ENCODE measurements at places on chromosomes 16 and 17.

DNA sequence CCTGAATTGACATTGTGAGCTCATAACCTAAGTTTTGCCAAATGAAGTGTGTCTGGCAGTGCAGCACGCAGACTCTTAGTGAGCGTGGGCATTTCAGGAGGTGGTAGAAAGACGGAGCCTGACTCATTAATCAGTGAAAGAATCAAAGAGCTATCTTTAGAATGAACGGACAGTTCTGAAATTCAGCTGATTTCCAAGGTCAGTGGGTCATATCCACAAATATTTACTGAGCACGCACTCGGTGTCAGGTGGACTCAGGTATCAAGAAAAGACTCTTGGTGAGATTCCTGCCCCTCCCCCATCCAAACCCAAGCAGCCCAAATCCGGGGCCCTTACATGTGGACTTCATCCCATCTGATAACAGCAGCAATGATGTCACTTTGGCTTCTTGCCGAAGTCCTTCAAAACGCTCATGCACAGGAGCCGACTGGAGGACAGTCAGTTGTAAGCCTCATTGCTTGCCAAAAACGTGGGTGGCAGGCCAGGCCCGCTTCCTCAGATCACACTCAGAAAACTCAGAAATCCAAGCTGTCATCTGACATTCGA, 185.8 kb downstream of the HS3ST3A1 start:
- peak; percentile 47 for DNase-seq

GRCh38 chr16:2820836-2821486, 3.9 kb downstream of the PRSS21 start:
- no peak for DNase-seq

DNA sequence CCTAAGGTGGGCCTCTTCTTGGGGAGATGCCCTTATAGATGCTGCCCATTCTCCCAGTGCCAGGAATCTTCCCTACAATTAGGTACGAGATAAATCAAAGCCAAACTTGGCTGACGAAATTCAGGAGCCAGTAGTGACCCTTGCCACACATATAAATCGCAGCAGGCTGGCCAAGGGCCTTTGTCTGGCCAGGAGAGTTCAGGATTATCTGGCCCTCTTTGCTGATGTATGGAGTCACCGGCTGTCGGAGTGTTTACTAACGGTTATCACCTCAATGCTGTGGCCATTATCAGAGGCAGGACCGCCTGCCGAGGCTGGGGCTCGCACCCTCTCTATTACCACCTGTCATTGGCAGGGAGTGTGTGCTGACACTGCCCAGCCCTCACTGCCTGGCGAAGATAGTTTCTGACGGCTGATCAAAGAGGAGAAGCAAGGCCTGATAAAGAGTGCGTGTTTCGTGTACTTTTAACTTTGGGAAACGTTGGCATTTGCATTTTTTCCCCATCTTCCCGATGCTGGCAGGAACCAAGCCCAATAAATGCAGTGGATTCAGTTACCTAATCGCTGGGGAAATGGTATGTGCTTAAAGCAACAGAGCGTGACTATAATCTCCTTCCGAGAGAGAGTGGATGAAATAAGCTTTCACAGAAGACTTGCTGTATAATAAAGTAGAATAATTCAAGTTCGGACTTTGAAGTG, 32.8 kb upstream of the TBX2 start:
- no peak for DNase-seq

- peak; percentile 92 for DNase-seq
Observed at GRCh38 chr17:35460354-35460851, 11.8 kb upstream of the SLFN13 start.

DNA sequence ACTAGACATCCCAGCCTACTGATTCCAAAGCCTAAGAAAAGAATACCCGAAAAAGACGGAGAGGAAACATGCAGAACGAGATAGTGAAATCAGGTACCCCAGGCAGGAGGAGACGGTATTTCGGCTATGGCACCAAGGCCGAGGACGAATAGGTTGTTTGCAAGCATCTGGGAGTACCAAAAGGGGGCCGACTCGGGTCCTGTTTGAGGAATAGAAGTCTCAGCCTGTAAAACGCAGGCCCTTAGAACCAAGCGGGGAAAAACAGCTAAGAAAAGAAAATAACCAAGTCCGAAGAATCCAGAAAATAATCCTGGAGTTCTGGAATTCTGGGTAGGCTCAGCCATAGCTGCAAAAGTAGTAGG, 537 bp downstream of the SLC35B1 start:
- DNase-seq = no peak

GRCh38 chr17:72514891-72515290, 394.1 kb downstream of the SOX9 start:
- no peak for DNase-seq

- no peak for DNase-seq
Observed at GRCh38 chr16:86680661-86681030, 102.3 kb downstream of the FOXL1 start.

DNA sequence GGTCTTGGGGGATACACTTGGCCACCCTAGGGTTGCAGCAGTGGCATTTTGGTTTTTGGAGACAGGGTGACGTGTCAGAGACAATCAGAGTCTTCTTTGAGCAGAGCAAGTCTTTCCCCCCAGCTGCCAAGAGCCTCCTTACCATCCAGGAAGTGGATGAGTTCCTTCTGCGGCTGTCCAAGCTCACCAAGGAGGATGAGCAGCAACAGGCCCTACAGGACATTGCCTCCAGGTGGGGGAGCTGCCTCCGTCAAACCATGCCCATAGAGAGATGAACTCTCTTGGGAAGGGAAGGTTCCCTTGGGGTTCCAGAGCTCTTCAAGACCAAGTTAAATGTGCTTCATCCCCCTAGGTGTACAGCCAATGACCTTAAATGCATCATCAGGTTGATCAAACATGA, 11.3 kb downstream of the LIG3 start:
- DNase-seq = no peak

DNA sequence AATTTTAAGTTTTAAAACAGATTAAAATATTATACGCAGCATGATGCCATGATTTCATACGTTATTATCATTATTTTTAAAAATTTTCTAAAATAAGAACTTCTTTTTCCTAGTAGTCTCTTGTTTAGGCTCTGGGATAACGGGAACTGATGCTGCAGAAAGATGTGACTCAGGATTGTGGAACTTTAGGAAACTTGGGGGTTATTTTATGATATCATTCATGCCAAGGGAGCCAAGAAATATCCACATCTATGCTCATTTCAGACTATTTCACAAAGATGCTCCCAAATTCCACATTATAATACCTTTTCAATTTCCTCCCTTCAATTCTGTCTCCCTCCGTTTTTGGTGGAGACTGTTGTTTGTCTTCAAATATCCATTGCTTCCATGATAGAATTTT, 236.4 kb downstream of the HS3ST3A1 start:
- DNase-seq = no peak

DNA sequence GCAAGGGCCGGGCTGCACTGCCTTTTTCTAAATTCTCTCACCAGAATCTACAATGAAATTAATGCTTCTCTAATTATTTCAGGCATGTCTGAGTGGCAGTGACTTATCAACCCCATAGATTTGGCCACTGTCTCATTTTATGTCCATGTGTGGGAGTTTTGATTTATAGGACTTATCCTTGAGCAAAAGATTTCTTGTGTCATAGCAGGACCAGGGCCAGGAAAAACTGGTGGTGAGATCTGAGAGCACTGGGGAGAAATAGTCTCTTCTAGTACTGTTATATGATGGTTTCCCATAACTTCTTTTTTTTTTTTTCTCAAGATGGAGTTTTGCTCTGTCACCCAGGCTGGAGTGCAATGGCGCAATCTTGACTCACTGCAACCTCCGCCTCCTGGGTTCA, 1.5 kb upstream of the KRT23 start:
- no peak for DNase-seq

GRCh38 chr16:78929841-78930240, 670.7 kb downstream of the MAF start:
- no peak for DNase-seq

GRCh38 chr16:8682551-8683259, 8.3 kb downstream of the ABAT start:
- no peak for DNase-seq

DNA sequence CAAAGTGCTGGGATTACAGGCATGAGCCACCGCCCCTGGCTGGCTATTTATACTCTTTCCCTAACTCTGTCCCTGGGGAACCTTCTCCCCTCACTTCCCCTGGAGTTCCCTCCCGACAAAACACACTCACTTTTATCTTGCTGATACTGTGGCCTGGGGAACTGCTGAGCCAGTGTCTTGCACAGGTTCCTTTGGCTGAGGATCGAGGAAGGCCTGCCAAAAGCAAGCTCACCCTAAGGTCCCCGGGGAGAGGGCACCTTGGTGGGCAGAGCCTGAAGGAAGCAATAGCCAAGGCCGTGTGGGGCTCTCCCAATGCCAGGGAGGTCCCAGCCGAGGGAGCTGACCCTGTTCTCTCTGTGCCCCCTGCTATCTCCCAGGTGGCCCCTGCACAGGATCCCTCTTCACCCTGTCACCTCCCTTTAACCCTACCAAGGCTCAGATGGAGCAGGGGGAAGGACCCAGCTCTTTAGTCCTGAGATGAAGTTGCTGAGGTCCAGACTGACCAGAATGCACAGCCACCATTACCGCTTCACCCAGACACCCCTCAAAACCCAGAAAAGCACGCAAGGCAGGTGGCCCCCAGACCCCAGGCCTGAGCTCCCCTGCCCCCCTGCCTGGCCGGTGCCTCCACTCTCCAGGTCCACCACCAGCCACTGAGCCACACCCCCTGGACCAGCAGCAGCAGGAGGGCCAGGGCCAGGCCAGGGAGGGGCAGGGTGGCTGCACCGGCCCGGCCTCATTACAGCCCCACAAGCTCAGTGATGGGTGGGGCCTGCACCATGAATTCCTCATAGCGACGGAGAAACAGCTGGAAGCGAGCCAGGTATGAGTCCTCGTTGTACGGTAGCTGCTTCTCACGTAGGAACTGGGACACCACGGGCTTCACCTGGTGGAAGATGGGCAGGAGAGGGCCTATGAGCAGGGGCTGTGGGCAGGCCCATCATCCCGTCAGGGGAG, 5.1 kb upstream of the FDXR start:
- DNase-seq = no peak

DNA sequence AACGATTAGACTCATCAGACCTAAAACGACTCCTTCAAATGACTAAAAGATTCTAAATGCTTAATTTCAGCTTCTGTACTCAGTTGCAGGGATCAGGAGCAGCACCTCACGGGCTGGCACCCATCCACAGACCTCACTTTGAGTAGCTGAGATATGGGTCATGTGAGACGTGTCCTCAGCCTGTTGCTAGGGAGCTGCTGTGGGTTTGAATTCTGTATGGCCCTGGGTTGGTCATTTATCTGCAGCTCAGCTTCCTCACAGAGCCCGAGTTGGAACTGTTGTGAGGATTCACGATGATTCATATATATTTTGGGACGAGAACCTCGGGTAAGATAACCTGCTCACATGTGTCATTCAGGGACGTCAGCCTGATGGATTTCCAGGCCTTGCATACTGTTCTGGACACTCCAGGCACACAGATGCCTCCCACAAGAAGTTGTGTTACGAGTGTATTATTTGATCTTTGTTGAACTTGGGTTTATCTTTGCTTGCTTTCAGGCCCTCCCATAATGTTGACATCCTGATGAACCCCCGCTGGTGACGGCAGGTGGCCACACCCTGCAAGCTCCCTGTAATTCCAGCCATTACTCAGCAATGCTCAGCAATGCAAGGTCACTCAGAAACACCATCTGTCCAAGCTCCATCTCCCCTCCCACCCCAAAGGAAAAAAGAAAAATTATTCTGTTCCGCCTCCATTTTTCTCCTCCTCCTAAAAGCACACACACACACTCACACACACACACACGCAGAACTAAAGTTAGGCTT, 137.6 kb downstream of the RBFOX3 start:
- DNase-seq = no peak

DNA sequence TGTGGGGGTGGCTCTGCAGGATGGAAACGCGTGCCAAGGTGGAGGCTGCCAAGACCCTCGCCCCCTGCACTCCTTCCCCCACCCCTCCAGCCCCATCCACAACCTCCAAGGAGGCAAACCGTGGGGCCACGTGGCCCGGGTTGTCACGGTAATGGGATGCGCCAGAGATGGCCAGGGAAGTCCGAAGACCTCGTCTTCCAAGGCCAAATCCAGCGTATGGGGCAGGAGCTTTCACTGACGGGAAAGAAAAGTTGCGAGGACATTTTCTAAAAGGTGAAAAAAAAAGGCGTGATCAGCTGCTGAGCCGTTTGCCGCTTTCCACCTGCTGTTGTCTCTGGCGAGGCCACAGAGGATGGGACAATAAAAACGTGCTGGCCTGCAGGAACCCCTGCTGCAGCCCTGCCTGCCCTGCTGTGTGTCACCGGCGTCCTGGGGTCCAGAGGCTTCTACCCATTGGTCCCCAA, 28.3 kb upstream of the GSE1 start:
- DNase-seq = no peak

DNA sequence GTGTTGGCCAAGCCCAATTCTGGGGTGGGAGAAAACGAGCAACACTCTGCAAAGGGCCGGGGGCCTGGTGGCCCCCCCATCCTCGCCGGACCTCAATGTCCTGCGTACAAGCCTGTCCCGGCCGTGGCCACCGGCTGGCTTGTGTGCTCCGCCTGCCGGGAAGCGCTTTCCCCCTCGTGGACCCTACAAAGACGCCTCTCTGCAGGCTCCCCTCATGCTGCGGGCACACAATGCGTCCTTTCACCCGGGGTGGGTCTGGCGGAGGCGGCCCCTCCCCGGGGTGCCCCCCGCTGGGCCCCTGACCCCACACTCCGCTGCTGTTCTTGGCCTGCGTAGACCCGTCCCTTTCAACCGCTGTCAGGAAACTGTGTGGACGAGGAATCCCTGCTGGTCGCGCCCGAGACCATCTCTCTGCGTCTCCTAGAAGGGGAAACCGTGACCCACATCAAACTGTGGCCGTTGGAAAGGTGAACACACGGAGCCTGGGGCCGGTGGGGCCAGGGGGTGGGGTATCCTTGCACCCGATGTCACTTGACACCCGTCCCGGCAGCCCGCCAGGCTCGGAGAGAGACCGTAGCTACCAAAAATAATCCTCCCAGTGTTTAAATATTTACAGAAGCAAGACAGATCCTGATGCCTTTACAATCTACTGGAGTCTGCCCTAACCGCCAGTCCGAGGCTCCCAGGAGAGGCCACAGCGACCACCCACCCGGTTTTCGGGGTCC, 43.6 kb downstream of the TBC1D16 start:
- DNase-seq = no peak

DNA sequence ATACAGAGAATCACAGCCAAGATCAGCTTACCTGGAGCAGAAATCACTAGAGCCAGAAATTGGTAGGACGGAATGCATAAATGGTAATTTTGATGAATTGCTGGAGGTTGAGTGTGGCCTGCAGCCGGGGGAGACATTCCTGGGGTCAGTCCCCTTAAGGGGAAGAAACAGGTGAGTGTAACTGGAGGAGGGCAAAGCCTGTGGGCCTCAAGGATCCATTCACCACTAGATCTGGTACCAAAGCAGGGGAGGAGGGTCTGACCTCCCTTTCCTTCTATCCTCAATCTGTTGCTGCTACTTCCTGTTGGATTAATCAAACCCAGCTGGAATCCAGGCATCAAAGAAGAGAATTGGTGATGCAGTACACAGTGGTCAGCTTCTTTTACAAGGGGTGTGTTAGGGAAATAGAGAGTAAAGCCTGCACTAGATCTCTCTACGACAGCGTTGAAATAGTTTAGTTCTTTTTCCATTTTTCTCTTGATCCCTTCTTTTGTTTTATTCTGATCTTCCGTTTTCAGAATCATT, 8.6 kb upstream of the ABCA9 start:
- DNase-seq = peak; percentile 42

GRCh38 chr16:53370827-53371226, 63.4 kb upstream of the RBL2 start:
- DNase-seq = no peak

GRCh38 chr16:89314357-89314756, 96.9 kb downstream of the ZNF778 start:
- peak; percentile 50 for DNase-seq

Data from kidney (tissue), 22 donors.